ENCODE measurements at places on chromosomes 3 and 15.
A peak's percentile ranks its signal among the peaks of the same experiment; 100 is the strongest.

DNA sequence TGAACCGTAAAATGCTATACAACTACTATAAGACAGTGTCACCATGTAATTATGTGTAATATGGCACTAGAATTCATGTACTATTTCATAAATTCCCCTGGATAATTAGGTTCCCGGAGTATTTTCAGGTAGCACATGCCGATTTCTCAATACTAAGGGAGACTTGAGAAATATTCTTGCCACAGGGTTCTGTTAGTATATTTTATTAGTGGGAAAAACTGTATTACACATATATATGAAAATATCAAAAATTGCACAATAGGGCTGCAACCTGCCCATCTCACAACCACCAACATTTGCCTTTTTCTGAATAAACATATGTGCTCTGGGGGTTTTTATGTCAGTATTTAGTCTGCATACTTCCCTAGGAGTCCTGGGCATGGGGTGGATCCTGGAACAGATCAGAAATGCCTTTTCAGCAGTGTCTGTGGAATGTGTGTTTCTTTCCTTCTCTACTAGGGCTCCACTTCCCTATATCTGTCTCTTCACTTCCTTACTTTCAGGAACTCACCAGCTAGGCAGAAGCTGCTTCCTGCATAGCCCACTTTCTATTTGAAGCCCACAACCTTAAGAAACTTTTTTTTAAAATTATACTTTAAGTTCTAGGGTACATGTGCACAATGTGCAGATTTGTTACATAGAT lies 87.5 kb downstream of the RPL39L start:
- no peak for DNase-seq

DNA sequence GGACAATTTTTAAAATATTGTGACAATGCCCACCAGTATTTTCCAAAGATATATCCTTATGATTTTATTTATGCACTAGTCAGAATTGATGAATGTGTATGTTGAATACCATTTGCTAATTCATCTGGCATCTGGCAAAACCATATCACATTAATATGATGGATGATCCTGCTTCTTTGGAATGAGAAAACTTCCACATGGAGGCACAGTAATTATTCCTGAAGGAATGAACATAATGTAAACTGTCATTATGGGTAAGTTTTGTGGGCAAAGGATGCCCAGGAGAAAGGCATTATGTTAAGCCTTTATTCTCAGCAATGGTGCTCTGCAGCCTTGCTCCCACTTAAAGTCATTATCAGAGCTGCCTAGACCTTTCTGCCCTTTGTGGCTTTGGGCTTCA lies 113.0 kb upstream of the MME start:
- DNase-seq: no peak

DNA sequence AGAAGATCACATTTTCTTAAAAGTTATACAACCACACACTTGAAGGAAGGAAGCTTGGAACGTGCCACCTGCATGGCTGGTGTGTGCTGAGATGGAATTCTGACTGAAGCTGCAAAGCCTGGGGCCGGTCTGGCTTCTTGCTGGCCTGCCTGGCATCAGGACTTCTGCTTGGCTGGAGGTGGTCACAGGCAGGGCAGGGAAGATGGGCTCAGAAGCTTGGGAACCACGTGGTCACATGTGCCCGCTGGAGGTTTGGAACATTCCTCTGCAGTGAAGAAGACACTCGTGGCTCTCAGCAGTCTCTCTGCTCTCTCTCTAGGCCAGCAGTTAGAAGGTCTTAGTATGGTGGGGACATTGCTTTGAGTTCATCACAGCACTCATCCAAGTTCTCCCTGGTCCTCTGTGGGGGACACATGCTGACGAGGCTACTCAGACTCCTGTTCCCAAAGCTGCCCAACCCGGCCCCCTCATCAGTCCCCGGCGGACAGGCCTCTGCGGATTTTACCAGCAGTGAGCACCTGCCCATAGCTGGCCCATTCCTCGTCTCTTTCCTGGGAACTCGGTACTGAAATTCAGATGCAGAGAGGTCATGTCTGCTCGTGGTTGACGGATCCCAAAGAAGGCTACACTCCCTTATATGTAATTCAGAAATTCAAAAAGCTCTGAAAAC lies 229.0 kb downstream of the ADAMTS17 start:
- no peak for DNase-seq

GRCh38 chr3:142022381-142022780 lies 127.0 kb downstream of the TFDP2 start:
- no peak for DNase-seq

GRCh38 chr3:105473521-105474223 lies 107.0 kb downstream of the ALCAM start:
- DNase-seq: no peak

DNA sequence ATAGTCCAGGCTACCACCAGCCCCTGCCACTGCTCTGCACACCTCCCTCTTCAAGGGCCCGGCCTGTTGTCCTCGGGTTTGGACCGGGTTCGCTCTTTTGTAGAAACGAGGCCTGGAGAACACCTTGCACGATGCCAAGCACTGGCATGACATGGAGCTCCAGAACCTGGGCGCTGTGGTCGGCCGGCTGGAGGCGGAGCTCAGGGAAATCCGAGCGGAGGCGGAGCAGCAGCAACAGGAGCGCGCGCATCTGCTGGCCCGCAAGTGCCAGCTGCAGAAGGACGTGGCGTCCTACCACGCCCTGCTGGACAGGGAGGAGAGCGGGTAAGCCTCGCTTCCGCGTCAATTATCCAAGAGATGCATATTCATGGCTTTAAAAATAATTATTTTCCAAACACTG lies 72.4 kb downstream of the BFSP2 start:
- no peak for DNase-seq

DNA sequence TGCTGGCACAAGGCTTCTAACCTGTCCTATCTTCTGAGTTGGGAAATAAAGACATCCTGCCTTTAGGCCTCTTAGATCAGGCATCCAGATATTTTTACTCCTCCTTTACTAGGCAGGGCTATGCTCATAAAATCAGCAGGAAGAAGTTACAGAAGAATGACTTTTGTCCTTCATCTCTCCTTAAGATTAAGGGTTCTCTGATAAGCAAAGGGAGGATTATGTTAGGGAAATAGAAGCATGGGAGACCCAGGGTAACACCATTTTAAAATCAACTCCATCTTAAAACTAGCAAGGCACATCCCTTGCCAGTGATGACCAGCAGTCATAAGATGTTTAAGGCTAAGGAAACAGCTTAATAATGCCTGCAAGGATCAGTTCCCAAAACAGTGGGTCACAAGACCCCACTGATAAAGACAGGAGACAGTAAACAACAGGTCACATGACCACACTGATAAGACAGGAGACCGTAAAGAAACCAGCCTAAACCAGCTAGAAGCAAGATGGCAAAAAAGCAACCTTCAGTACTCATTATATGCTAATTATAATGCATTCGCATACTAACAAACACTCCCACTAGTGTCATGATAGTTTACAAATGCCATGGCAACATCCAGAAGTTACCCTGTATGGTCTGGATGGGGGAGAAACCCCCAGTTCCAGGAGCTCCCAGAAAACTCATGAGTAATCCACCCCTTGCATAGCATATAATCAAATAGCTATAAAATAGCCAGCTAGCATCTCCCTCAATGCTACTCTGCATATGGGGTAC lies 14.5 kb upstream of the EHHADH start:
- DNase-seq: no peak

DNA sequence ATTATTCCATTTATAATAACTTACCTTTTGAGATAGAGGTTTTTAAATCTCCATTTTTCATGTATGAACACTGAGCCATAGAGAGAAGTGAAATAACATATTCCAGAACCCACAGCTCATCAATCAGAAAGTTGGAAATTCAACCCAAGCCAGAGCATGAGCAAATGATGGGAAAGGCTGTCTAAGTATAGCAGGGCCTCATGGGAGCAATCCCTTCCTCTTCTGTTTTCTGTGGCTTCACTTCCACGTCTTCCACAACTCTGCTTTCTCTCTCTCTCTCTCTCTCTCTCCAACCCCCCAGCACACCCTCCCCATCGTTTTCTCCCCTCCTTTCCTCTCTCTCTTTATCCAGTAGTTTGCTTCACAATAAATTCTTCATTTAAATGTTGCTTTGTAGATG lies 14.8 kb upstream of the IL1RAP start:
- no peak for DNase-seq

DNA sequence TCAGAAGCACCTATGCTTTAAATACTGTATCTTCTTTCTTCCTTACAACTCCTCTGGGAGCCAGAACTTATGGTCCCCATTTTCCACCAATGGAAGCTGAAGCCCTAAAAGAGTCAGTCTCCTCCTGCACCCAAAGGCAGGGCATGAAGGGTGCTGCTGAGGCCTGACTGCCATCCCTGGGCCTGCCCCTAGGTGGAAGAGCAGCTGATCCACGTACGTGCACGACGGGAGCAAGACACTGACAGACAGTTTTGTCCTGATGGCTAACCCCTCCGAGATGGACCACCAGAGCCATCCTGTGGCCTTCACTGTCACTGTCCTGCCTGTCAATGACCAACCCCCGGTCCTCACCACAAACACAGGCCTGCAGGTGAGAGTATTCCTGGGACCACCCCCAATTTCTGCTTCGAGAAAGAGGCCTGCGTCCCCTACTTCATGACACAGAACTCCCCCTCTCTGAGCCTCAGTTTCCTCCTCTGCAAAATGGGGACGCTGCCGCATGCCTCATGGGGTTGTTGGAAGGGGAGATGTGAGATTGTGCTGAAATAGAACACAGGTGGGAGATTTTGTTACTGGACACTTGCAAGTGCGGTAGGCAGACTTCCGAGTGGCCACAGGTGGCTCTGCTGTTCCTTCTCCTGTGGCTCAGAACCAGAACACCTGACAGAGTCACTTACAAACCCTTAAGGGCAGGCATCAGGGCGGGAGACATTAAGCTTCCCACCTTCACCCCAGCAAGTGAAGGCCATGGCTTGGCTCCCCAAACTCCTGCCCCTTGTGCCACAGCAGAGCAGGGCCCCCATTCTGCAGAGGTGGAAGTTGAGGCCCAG lies 175.4 kb downstream of the TBC1D2B start:
- no peak for DNase-seq

DNA sequence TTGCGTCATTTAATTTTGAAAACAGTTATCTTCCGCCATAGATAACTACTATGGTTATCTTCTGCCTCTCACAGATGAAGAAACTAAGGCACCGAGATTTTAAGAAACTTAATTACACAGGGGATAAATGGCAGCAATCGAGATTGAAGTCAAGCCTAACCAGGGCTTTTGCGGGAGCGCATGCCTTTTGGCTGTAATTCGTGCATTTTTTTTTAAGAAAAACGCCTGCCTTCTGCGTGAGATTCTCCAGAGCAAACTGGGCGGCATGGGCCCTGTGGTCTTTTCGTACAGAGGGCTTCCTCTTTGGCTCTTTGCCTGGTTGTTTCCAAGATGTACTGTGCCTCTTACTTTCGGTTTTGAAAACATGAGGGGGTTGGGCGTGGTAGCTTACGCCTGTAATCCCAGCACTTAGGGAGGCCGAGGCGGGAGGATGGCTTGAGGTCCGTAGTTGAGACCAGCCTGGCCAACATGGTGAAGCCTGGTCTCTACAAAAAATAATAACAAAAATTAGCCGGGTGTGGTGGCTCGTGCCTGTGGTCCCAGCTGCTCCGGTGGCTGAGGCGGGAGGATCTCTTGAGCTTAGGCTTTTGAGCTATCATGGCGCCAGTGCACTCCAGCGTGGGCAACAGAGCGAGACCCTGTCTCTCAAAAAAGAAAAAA lies 1.2 kb downstream of the B2M start:
- peak; percentile 72 for DNase-seq

GRCh38 chr3:87191175-87191574 lies 35.9 kb upstream of the CHMP2B start:
- no peak for DNase-seq

- no peak for DNase-seq
Observed at GRCh38 chr3:61080737-61081445, 170.4 kb downstream of the FHIT start.

DNA sequence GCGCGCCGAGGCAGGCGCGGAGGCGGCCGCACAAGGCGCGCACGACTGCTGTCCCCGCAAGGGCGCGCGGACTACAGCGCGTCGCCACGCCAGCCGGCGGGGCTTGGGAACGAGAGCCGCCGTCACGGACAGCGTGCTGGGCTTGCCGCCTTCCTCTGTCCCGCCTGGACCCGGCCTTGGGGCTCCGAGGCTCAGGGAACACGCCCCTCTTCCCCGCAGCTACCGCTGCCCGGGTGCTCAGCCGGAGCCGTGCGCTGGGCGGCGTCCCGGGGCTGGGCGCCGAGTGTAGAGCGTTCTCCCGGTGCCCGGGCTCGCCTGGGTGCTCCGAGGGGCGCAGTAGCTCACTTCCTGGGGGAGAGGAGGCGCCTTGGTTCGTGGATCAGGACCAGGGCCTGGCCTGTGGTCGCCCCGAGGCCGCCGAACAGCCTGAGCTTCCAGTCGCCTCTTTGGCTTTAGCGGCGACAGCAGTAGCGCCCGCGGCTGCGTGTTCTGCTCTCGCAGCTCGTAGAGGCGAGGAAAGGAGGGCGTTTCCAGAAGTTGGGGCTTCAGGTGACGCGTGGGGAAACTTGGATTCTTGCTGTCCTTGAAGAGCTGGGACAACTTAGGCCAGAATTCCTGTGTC lies 226.7 kb upstream of the C2CD4B start:
- peak; percentile 12 for DNase-seq

DNA sequence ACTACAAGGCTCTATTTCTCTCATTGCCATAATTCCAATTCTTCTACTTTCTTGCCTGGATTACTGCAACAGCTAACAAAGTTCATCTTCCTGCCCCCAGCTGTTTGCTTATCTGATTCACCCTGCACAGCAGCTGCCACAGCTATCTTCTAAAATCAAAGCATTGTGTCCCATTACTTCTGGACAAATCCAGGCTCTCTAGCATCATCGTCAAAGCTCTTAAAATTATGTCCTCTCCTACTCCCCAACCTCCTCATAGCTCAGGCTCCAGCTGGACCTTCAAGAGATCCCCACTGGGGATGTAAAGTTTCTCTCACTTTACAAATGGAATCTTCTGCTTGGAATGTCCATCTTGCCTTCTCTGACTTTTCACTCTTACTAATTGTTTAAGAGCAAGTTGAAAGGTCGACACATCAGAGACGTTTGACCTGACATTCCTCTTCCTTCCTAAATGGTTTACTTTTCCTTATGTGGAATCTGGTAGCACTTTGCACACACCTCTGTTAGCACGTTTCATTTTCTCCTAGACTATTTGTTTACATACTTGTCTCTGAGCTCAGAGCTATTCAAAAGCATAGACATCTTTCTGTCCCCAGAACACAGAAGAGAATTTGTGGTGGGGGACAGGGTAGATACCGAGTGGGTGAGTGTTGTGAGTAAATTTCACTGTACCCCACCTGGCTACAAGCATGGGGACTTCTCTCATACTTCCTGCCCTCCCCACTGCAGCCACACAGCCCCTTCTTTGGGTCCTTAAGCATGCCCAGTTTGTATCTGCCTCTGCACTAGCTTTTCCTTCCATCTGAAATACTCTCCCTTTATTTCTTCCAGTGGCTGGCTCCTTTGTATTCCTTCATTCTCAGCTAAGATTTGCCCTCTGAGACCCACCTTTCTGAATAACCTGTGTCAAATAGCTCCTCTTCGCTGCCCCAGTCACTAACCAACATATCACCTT lies 77.9 kb downstream of the SERPINI1 start:
- no peak for DNase-seq

GRCh38 chr15:52503788-52504496 lies 24.7 kb downstream of the MYO5A start:
- DNase-seq: no peak

GRCh38 chr3:46974421-46975171 lies 1.9 kb downstream of the CCDC12 start:
- no peak for DNase-seq

- DNase-seq: peak; percentile 20
Observed at GRCh38 chr3:43343185-43343584, 56.8 kb downstream of the SNRK start.

GRCh38 chr3:58580826-58581327 lies 3.7 kb upstream of the FAM107A start:
- DNase-seq: no peak

Measured in CD4-positive, alpha-beta T cell treated with Interleukin-17A for 4 hours (primary cell).